ENCODE measurements at places on chromosomes 1 and 21. TPM values are rescaled to one million over a fixed set of nuclear protein-coding genes. Genes with fewer than 3 reads are reported as not detected.
A peak's percentile ranks its signal among the peaks of the same experiment; 100 is the strongest.

GRCh38 chr1:170010443-170010842, 64.1 kb downstream of the KIFAP3 start:
- no peaks in the 10 kb centered on the region for H3K4me1 ChIP-seq
- H3K4me3 ChIP-seq = no peak overlapping the region
- no peak overlapping the region for H3K27ac ChIP-seq

GRCh38 chr1:101408212-101409042, 171.6 kb downstream of the S1PR1 start:
- no peak overlapping the region for H3K4me3 ChIP-seq
- H3K27ac ChIP-seq = no peak overlapping the region
- no peaks in the 10 kb centered on the region for H3K27me3 ChIP-seq
- H3K36me3 ChIP-seq = no peaks in the 10 kb centered on the region

DNA sequence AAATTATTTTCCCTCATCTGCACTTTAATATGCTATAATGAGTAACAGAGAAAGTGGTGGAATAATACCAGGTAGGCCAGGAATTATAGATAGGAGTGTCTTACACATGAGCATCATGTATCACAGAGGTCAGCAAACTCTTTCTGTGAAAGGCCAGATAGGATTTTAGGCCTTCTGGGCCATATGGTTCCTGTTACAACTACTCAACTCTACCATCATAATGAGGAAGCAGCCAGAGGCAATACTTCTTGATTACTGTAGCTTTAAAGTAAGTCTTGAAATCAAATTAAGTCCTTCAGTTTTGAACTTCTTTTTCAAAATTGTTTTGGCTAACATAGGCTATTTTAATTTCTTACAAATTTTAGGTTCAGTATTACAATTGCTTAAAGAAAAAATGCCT, 32.1 kb upstream of the IGSF3 start:
- no peaks in the 10 kb centered on the region for H3K27me3 ChIP-seq
- no peaks in the 10 kb centered on the region for H3K36me3 ChIP-seq
- no peak overlapping the region for H3K27ac ChIP-seq
- DNase-seq = no peak
- H3K4me3 ChIP-seq = no peak overlapping the region
- no peaks in the 10 kb centered on the region for H3K4me1 ChIP-seq

- H3K27me3 ChIP-seq = no peaks in the 10 kb centered on the region
- peaks cover 22% of the 10 kb centered on the region for H3K4me1 ChIP-seq
- H3K4me3 ChIP-seq = peak overlapping the region; percentile 78
Observed at GRCh38 chr21:39314143-39315027, 953 bp upstream of the BRWD1 start.

DNA sequence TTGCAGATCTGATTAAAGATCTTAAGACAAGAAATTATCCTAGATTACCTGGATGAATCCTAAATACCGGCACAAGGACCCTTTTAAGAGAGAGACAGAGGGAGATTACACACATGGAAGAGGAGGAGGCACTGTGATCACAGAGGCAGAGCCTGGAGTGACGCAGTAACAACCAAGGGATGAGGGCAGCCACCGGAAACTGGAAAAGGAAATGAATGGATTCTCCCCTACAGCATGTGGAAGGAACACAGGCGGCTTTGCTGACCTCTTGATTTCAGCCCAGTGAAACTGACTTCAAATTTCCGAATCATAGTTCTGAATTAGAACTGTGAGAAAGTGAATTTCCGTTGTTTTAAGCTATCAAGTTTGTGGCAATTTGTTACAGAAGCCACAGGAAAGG, 50.2 kb upstream of the IVNS1ABP start:
- no peaks in the 10 kb centered on the region for H3K27me3 ChIP-seq
- no peaks in the 10 kb centered on the region for H3K4me1 ChIP-seq
- DNase-seq = no peak
- H3K4me3 ChIP-seq = no peak overlapping the region

- no peak overlapping the region for H3K27ac ChIP-seq
- peaks cover 13% of the 10 kb centered on the region for H3K4me1 ChIP-seq
- H3K4me3 ChIP-seq = no peak overlapping the region
- peaks cover 58% of the 10 kb centered on the region for H3K36me3 ChIP-seq
- H3K27me3 ChIP-seq = no peaks in the 10 kb centered on the region
- no peak for DNase-seq
Observed at GRCh38 chr1:237677979-237678378, 212.7 kb downstream of the ZP4 start.

DNA sequence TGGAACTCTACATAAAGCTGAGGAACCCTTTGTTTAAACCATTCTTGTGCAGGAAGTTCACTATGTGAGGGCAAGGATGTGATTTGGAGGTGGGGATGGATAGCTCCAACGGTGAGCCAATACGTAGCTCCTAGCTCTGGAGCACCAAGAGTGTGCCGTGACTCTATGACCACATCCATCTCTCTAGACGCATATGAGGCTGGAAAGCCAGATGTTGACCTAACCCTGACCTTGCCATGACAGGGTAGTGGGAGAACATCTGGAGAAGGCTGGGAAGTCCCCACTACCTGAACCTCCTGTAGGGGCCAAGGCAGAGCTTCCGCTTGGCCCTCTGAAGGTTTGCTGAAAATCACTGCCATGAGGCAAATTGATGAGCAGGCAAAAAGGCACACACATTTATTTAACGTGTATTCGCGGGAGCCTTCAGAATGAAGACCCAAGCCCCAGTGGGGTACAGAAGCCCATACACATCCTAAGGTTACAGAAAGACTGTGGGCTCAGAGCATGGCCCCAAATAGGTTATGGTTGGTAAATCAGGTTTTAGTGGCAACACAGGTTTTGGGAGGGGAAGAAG, 43.4 kb downstream of the EIF2D start:
- DNase-seq = no peak
- no peak overlapping the region for H3K4me3 ChIP-seq
- no peaks in the 10 kb centered on the region for H3K27me3 ChIP-seq
- no peaks in the 10 kb centered on the region for H3K36me3 ChIP-seq

- no peaks in the 10 kb centered on the region for H3K4me1 ChIP-seq
- DNase-seq = no peak
- H3K36me3 ChIP-seq = no peaks in the 10 kb centered on the region
- H3K4me3 ChIP-seq = no peak overlapping the region
- no peaks in the 10 kb centered on the region for H3K27me3 ChIP-seq
Observed at GRCh38 chr1:230328342-230329015, 97.7 kb downstream of the PGBD5 start.

DNA sequence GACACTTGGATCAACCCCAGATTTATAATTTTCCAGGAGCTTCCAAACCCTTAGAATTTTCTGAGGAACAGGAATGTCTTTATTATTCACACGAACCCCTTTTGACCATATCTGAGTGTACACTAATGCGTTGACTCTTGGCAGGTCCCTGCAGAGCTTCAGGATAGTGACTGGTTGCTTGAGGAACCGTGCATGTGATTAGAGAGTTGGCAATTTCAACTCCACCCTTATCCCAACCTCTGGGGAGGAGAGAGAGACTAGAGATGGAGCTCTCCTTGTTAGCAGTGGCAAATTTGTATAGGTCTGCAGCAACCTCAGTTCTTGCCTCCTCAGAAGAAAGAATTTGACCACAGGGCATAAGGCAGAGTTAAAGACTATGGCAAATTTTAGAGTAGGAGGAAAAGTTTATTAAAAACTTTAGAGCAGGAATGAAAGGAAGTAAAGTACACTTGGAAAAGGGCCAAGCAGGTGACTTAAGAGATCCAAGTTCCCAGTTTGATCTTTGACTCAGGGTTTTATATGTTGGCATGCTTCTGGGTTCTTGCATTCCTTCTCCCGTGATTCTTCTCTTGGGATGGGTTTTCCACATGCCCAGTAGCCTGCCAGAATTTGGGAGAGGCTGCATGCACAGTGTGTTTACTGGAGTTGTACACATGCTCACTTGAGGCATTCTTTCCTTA, 93.8 kb upstream of the ETV3 start:
- DNase-seq = no peak
- no peak overlapping the region for H3K27ac ChIP-seq
- no peak overlapping the region for H3K4me3 ChIP-seq

Gene LMX1A
- 0.22 TPM for total RNA-seq
